NCI-H1092 treated with DMSO at 0.1 percent for 48 hours (cell line): ENCODE measurements at places on chromosomes 12 and 14.

DNA sequence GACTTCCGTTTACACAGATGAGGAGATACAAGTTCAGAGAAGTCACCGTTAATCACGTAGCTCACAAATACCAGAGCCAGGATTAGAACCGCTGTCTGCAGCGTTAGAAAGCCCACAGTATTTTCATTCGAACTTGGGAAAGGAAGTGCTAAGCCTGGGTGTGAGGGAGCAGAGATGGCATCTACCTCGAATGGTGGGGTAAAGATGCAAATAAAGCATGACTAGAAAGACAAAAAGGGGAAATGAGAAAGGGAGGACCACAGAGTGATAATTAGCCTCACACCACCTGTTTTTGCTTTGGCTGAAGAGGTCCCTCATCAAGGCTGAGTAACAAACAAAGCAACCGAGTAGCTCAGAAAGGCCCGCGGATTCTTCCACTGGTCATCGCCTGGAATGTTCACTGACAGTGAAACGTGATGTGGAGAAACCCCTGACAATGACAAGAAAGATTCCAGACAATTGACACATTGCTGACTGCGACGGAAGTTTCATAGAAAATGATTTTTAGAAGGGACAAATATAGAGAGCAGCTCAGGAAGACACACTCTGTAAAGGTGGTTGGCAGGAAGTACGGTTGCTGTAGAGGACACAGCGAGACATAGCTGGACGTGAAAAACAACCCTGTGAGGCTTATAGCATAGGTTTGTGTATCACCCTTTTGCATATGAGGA lies 31.5 kb upstream of the BHLHE41 start:
- DNase-seq: no peak

DNA sequence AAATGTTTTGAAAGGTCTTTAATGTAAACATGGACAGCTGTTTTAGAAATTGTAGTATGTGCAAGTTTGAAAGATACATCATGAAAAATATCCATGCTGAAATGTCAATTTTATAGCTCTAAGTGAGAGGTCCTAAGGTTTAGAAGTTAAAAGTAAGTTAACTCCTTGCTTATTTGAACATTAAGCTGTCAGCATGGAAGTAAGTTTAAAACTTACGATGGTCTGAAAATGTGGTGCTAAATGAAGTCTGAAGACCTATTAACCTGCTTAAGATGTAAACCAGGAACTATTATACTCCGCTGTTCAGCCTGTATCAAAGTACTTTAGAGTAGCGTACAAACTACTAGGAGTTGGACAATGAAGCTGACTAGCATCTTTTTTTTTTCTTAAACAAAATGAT lies 1082.4 kb downstream of the TMTC2 start:
- no peak for DNase-seq

GRCh38 chr12:5889381-5890047 lies 55.5 kb downstream of the ANO2 start:
- DNase-seq: no peak

DNA sequence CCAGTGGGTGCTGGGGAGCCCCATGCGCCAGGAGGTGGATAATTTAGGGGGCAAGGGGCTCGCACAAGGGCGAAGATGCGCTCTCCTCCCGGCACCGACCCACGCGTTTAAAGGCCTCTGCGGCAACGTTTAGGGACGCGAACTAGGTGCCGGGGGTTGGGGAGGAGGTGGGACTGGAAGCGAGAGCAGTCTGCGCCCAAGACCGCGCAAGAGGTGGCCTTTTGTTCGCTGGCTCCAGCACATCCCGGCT lies 1.3 kb downstream of the SLC38A1 start:
- peak; percentile 80 for DNase-seq

- DNase-seq: no peak
These were observed 1.4 kb downstream of the DUSP6 start for GRCh38 chr12:89350630-89351488.

GRCh38 chr14:73492670-73493069 lies 1.9 kb downstream of the RIOX1 start:
- no peak for DNase-seq

DNA sequence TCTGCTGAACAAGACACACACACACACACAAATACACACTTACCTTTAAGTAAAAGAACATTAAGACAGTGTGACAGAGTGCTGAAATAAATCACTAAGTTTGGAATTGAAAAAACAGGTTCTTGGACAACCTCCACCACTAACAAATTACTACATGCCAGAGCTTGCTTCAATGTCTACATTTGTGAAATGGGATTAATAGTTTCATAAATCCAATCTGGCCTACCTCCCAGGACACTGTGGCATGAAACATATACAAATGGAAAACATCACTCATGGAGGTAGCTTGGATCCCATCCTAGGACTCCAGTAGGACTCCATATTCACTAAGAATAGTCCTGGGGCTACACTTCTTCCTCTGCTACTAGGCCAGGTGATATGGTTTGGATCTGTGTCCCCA lies 8.2 kb upstream of the CCDC60 start:
- DNase-seq: no peak

DNA sequence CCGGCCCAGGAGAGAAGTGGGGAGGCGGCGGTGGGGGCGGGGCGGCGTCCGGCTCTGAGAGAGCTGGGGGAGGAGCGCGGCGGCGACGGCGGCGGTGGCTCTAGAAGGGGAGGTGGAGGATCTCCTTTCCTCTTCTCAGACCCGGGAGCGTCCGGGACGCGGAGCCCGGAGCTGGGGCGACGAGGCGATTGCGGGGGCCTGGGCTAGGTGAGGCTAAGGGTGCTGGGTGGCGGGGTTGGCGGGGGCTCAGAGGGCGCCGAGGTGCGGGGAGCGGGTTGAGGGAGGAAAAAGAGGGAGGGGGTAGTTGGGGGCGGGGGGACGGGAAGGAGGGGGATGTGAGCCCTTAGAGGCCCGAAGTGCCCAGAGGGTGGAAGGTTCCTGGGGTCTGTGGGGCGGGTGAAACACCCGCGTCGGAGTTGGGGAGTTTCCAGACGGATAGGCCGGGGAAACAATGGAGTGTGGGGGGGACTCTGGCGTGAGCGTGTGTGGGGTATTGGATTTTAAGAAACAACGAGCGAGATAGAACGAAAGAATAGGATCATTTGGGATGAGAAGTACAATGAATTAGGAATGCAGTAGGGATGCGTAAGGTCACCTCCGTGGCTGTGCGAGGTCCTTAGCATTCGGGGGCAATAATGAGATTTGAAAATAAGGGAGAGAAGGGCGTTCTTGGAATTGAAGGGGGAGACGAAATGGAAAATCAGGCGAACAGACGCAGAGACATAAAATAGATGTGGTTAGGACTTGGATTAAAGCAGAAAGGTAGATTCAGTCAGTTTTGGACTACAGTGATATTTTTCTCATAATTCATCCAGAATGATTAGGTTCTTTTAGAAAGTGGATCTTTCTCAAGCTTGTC lies at the start of gene SPATS2:
Gene SPATS2 (plus strand): TSS at position 82 of the 859 bp plus-strand sequence. CDS start 93,551 bp downstream, outside the sequence.
- DNase-seq: peak; percentile 46

- DNase-seq: no peak
These were observed 36.7 kb upstream of the BEGAIN start for GRCh38 chr14:100623961-100624360.

DNA sequence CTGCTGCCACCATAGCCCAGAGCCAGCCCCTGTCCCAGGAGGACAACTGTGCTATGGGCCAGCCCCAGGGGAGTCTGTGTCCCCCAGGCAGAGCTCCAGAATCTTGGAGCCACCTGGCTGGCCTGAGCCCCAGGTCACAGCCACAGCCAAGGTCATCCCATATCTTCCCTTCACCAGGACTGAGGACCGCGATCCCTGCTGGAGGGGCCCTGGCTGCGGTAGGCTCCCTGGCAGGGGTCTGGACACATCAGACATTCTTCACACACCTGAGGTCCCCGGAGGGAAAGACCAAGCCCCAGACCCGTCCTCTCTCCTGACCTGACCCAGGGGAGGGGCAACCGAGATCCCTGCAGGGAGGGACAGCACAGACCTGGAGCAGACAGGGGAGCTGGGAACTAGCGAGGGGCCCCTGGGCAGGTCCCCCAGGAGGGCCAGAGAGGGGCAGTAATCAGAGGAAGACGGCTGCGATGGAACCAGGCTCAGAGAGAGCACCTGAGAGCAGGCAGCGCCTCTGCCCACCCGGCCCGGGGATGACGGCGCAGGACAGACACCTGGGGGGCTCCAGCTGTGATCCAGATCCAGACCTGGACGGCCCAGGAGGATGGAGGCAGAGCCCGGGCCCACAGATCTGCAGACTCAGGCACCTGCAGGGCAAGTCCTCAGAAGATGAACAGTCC lies 103.2 kb upstream of the EIF5 start:
- DNase-seq: no peak

DNA sequence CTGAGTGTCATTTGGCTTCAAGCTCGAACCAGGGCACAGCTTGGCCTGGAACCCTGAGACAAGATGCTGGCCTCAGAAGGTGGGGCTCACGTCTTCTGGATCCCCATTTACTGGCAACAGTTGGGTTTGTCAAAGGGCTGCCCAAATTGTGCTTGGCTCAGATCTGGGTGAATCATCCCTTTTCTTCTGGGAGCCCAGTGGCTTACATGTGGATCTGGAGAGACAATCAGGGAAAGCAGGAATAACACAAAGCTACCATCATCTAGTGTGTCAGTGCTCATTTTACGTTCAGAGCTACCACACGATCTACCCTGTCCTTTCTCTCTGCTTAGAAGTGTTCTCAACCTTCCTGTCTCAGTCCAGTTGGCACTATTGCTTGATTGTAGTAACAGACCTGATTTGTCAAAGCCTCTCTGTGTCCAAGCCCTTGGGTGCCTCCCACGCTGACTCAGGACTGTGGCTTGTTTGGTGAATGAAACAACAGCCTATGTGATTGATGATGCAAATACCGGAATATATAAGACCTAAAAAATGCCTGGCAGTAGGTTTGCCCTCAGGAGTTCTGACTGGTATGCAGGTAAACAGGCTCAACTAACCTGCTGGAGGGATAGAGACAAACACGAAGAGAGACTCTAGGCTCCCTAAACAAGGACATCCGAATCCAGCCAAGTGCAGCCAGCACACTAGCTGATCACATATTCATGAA lies 974.3 kb downstream of the VRK1 start:
- DNase-seq: no peak

DNA sequence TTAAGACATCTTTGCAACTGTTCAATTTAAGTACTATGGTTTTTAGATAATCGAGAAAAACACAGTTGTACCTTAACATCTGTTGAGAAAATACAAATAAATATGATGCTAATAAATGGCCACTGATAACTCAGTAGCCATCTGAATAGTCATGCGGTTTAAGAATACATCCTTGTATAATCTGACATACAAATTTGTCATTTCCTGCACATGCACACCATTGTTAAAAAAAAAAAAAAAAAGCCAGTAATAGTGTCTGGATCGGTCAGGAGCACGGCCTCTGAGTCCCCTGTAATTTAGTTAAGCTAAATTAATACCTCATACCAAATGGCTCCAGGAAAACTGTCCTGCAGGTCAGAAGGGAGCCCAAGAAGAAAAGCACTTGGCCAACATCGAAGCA lies 16.8 kb downstream of the RFC5 start:
- DNase-seq: no peak

- no peak for DNase-seq
These were observed 6.3 kb downstream of the TSPAN11 start for GRCh38 chr12:30932881-30933280.

- no peak for DNase-seq
These were observed 55.2 kb downstream of the SLC38A4 start for GRCh38 chr12:46770501-46771183.

DNA sequence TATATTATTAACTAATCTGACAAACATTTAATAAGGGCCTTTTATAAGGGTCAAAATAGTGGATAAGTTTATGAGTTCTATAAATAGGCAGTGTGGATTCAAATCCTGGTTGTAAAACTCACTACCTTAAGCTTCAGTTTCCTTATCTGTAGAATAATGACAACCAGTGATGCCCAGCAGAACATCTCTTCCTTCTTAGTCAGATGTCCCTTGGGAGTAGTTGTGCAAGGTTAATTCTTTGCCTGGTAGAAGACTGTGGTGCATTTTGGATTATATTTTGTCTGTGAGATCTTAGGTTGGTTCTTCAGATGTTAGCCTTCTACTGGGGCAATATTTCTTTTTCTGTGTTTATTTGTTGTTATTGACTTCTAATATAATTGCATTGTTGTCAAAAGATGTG lies 59.5 kb downstream of the ARID2 start:
- no peak for DNase-seq

- no peak for DNase-seq
These were observed 1.6 kb downstream of the DGKA start for GRCh38 chr12:55932551-55932910.

- DNase-seq: no peak
These were observed 2.3 kb downstream of the KRT5 start for GRCh38 chr12:52517888-52518287.

DNA sequence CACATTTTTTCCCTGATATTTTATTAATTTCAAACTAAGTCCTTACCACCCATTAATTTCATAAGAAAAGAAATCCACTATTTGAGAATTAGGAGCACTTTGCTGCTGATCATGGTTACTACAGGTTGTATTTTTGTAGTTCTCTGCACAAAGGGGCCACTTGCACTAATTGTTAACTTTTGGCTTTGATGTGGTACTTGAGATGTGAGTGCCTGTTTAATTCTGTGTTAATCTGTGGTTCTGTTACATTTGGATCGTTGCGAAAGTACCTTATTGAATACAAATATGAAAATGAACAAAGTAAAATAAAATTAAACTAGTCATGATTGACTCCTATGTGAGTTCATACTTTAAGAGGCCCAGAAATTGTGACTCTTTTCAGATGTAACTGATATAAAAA lies 374.9 kb upstream of the RGS6 start:
- no peak for DNase-seq

DNA sequence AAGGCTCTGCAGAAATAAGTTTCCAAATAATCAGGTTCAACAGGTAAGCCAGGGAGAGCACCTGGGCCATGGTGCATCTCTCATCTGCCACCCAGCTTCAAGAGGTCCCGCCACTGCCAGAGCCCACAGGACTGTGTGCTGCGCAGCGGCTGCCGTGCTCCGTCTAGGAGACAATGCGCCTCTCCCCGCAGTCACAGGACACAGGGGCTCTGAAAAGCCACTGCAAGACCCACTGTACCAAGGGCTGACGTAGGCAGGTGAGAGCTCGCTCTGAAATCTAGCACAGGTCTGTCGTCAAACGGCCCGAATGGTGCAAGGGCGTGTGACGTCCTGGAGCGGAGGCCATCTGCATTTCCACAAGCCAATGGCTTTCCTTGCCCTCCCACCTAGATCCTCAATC lies 201.1 kb downstream of the CALM1 start:
- DNase-seq: no peak
